ENCODE measurements at places on chromosomes 12 and 14.

GRCh38 chr12:99627459-99627858 lies 20.1 kb upstream of the GARIN6 start:
- DNase-seq, result no peak

DNA sequence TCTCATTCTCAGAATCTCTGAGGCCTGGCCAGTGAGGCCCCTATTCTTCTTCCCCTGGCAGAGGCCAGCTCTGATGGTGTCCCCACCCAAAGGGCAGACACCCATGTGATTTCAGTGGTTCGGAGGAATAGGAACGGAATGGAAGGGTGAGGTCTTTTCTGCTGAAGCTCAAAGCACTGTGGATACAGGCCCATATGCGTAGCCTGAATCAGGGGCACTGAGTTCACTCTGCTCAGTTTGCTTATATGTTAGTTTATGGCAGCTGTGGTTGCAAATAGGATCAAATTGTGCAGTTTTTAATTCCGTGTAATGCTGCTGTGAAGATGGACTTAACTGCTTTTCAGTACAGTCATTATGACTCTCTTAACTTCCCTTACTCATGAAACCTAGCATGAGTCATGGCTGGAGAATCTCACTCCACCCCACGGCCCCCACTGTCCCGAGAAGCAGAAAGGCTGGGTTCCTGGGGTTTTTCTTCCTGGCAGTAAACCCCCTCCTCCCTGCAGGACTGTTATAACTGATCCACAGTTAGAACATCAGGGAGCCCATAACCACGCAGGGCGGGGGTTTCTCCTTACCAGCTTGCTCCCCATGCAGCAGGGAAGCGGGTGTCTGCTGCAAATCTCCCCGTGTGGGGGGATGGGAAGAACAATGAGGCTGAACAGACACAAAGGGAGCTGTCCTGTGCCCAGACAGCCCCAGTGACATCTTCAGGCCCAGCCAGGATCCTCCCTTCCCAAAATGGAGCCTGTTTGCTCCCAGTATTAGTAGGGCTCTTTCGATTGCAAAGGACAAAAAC lies 122.7 kb downstream of the SLC38A6 start:
- no peak for DNase-seq

GRCh38 chr12:21828779-21829178 lies 54.3 kb upstream of the KCNJ8 start:
- DNase-seq, result no peak

GRCh38 chr12:79687711-79688260 lies 3.0 kb downstream of the PAWR start:
- DNase-seq, result no peak
